ENCODE measurements at places on chromosomes 12 and 14.

DNA sequence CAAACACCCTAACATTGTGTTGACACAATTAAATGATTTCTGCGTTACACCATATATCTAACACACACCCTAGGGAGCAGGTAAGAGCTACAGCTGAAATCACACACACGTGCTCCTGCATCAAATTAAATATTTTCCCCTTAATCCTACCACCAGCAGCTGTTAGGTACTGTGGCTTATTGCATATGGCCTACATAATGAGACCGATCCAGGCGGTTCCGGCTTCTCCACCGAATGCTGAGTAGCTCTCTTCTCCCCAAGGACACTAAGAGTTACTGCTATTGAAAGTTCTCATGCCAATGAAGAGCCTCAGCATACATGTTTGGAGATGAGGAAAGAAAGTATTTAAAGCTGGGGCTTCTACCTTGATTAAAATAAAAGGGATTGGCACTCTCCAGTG is 472.2 kb upstream of the STXBP6 start:
- DNase-seq, result no peak

DNA sequence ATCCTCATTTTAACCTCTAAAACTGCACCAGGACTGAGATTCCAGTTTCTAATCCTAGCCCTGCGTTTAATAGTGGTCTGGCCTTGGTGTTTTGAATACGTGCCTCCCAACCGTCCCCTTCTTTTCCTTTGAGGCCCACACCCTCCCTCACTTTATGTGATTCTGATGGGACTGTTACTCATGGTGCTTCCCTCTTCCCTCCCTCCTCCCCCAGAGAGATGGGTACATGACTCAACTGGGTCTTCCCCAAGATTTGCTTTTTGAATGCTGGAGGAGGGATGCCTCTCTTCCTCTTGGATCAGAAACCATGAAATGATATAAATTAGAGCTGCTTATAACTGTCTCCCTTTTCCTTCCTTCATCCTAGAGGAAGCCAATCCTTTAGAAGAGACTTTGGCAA is 8.2 kb upstream of the PPP2R5E start:
- DNase-seq, result no peak

GRCh38 chr14:104244221-104245011 is 106.0 kb downstream of the KIF26A start:
- no peak for DNase-seq

DNA sequence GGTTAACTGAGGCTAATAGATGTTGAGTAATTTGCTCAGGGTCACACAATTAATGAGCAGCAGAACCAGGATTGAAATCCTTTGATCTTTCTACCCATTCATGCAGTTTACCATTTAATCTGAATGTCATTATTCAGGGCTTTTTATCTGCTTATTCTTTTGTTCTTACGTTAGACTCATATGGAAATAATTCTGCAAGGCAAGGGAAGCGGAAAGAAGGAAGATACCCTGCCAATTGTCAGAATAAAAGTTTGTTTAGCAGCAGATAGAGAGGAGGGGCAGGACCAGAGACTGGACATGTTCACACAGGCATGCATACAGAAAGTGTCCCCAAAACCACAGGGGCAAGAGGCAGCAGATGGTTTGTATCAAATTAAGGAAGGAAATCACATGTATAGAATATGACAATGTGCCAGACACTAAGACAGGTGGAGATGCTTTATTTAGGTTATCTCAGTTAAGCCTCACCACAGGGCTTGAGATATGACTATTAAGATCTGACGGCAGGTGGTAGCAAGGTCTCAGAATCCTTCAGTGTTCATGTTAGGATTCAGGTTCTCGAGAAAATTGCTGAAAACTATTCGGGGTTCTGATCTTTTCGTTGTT is 29.8 kb downstream of the BRMS1L start:
- DNase-seq, result peak; percentile 94

DNA sequence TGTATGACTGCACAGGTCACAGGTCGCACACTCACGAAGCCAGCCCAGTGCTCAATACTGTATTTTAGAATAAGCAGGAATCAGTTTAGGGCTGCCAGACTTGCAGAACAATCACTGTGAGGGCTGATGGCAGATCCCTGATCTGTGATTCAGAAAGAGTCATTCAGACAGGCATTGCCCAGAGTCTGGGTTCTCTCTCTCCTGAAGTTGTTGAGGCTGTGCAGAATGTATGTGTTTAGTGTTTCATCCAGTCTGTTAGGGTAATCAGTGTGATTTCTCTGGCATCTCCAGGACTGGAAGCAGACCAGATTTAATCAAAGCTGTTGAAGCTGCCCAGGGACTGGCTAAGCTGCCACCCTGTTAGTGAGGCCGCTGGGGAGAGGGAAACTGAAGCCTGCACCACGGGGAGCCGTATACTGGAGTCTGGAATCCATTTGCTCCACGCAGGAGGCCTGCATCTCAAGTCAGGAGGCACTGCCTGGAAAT is 69.3 kb downstream of the ETV6 start:
- DNase-seq, result no peak

GRCh38 chr14:75277815-75278421 is 710 bp upstream of the FOS start:
- DNase-seq, result peak; percentile 61

GRCh38 chr14:54919330-54919729 is 16.7 kb upstream of the GCH1 start:
- DNase-seq, result no peak

- DNase-seq, result no peak
Observed at GRCh38 chr12:93191423-93191822, 186.3 kb upstream of the NUDT4 start.

DNA sequence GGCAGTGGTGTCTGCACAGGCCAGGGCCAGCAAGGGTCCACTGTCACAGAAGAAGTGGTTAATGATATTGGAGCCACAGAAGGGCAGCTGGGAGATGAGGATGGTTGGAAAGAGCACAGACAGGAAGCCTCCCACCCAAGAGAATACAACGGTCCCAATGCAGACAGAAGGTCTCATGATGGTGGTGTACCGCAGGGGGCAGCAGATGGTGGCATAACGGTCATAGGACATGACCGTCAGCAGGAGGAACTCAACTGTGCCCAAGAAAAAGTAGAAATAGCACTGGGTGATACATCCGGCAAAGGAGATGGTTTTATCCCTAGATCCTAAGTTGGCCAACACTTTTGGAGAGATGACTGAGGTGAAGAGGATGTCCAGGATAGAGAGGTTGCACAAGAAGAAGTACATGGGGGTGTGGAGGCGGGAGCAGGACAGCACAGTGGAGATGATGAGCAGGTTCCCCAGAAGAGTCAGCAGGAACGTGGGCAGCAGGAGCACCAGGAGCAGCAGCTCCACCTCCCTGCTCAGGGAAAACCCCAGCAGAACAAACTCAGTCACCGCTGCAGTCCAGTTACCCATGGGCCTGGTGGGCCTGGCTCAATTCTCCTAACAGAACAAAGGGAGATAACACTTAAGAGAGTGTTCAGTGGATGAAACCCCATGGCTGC is 9.8 kb downstream of the OR6J1 start:
- DNase-seq, result no peak

- no peak for DNase-seq
Observed at GRCh38 chr14:104954746-104955395, 23.3 kb downstream of the AHNAK2 start.

GRCh38 chr14:42027271-42027670 is 420.6 kb downstream of the LRFN5 start:
- no peak for DNase-seq

GRCh38 chr12:119710374-119710964 is 42.5 kb downstream of the PRKAB1 start:
- DNase-seq, result no peak

DNA sequence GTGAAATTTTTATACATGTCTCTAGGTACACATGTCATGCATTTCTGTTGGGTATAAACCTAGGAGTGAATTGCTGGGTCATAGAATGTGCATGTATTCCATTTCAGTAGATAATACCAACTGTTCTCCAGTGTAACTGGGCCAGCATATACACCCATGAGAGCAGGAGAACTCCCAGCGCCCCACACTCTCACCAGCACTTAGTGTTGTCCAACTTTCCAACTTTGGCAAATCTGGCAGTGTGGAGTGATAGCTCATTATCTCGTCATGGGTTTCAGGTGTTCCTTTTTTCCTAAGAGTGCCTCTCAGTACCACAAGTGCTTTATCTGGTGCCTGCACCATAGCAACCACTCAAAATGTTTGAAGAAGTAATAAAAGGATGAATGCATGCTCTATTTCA is 40.1 kb downstream of the NGB start:
- DNase-seq, result no peak

GRCh38 chr12:26846416-26846815 is 13.4 kb upstream of the ITPR2 start:
- no peak for DNase-seq

DNA sequence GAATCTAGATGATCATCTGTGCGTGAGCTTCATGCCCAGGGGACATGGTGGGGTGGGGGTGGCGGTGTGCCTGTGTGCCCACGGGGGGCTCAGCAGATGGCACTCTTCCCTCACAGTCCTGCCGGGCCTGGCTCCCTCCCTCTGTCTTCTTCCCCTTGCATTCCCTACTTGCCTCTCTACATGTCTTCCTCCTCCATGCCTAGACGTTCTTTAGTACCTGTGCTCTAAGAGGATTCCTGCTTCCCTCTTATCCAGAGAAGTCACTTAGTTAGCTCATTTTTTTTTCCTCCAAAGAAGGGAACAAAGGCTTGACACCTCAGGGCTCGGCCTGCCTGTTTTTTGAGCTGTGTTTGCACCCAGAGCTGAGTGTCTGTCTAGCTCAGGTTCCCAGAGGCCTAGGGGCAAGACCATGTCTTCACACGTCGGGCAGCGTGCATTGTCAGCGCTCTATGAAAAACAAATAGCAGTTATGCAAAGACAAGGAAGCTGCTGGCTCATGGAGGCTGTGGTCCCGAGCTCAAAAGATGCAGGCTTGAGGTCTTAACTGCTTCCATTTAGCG is 48.8 kb downstream of the NINJ2 start:
- peak; percentile 85 for DNase-seq

GRCh38 chr12:104669089-104669721 is 212.5 kb downstream of the CHST11 start:
- DNase-seq, result peak; percentile 79

DNA sequence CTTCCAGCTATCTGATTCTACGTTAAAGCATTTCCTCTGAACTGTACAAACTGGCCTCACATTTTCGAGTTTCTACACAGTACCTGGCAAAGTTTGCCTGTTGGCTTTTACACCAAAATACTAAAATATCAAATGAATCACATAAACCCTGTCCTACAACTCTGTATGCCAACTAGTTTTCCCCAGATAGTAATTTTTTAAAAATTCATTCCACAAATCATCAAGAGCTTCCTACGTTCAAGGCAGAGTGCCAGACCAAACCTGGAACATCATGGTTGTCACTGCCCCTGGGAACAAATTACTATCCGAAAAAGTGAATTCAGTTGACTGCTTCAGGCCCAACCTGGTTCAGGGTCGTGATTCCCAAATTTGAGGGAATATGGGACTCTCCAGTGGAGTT is 2.1 kb downstream of the TMEM30B start:
- DNase-seq, result no peak

DNA sequence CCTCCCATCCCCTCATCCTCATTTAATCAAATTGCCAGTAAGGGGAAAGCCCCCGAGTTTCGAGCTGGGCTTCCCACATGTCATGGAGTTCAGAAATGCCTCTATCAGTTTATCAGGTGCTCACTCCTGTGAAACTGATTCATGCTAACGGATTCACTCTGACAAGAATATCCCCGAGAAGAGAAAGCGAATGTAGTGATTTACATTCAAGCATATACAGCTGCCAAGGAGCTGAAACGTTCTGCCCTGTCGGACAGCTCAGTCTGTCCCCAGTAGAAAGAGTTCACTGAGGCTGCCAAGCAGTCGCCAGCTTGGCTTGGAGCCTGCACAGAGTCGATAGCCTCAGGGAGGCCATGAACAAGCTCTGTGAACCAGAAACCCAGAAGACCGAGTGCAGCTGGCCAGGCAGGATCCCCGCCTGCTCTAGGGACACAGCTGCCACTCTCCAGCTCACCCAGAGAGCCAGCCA is 88.4 kb downstream of the TMCC3 start:
- DNase-seq, result no peak

GRCh38 chr12:131872154-131873051 is 22.0 kb upstream of the ULK1 start:
- DNase-seq, result no peak

Measured in NCI-H2171 treated with DMSO at 0.1 percent for 48 hours (cell line).